Activated naive CD4-positive, alpha-beta T cell treated with Interleukin-2 at 50 U/mL for 16 hours (primary cell): ENCODE measurements at places on chromosomes 6 and 20.

DNA sequence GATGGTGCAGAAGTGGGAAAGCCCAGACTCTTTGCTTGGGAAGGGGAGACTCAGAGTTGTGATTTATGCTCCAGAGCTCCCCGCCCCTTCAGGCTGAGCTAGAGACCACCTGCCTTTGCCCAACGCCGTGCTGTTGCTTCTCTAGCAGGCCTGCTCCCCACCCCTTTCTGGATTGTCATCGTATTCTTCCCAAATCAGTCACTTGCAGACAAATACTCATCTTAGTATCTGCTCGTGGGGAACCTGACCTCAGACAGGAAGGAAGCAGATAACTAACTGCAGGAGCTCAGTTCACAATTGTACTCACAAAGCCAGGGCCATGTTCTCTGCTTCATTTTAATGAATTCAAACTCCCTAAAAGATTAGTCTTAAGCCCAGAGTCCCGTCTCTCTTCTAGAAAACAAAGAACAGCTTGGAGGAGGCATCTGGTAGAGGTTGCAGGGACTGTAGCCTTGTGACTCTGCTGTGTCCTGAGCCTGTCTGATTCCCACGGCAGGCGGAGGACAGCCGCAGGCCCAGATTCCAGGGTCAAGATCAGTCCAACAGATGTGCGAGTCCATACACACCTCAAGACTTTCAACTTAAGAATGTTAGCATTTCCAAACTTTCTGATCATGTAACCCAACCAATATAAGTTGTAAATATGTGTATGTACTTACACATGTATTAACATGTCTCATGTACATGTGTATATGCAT is 57.2 kb upstream of the GGTLC1 start:
- no peak for DNase-seq

GRCh38 chr20:44819936-44820335 is 9.6 kb upstream of the RIMS4 start:
- no peak for DNase-seq

GRCh38 chr20:916125-916799 is at the start of gene ANGPT4:
ANGPT4 (minus strand) TSS chr20:916334; CDS start chr20:916214, 120 bp downstream.
- no peak for DNase-seq

GRCh38 chr6:100856146-100856545 is 25.0 kb downstream of the ASCC3 start:
- DNase-seq: no peak

- no peak for DNase-seq
Measured at GRCh38 chr6:19303383-19303782, 533.8 kb upstream of the ID4 start.

DNA sequence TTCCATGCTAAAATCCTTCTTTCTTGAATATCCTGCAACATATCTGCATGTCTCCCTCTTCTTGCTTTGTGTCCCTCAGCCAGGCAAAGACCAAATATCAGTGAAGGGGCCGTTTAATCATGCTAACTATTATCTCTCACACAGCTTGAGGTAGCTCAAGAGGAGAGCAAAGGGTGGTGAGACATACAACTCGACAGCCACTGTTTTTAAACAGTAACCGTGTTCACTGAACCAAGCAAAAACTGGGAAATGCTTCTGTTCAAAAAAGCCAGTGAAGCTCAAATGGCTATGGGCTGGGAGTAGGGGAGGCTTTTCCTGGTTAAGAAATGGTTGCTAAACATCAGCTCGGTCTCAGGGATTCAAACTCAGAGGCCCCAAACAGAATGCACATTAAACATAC is 83.4 kb downstream of the MAP7 start:
- DNase-seq: no peak

DNA sequence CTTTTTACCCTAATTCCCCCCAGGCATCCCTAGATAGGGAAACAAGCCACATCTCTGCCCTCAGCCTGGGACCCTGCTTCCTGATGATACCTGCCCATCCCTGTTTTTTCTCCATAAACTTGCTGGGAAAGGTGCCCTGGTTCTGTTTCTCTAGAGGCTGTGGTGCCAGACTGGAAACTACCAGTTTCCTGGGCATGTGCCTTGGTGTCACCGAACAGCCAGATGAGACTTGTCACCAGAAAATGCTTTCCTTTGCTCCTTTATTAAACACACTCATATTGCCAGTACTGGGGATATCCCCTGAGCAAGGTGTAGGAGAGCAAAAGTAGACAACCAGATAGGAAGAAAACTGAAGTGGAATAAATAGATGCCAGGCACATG is 16.8 kb downstream of the SRSF3 start:
- no peak for DNase-seq

DNA sequence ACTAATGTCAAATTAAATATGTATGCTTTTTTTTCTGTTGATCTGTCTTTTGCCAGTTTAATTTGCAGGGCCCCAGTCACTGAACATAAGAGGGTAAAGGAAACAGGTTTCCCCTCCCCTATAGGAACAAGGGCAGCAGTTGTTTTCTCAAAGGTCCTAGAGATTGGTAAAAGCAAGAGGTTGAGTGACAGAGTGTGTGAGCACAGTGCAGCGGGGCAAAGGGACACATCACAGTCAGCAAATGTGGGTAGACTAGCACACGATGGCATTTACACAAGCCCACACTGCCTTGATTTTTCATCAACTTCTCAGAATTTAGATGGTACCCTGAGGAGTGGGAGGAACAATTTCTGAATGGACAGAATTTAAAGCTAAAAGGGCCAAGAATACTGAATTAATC is 138.7 kb upstream of the MYLIP start:
- no peak for DNase-seq

DNA sequence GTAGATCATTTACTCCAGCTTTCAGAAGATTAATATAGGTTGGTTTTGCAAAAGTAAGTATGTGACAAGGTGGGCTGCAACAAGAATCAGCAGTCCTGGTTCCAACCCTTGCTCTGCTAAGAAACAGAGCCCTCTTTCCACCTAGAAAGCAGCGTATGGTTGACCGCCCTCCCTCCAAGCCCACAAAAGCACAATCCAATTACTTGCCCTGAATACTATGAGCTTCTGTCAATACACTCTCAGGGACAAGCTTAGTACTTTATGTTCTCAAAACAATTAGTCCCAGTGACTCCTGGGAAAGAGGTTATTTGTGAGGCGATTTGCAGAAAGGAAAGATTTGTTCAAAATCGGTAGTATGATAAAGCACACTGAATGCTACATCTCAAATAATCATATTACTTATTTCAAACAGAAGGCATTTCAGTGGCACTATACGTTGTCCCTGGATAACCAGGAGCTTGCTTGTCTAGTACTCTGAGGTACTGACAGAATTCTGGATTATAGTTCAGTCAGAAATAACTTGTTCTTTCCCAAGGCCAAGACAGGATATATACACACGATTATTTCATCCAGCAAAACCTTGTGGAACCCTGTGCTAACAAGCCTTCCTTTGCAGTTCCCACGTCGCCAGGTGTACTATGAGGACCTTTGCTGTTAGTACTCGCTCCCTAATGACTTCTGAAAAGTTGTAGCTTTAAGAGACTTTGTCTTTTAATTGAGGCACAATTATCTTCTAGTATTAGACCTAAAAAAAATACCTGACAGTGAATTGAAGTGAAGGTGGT is 96.9 kb upstream of the ADTRP start:
- DNase-seq: no peak

GRCh38 chr6:38281126-38281525 is 358.6 kb downstream of the BTBD9 start:
- DNase-seq: no peak

DNA sequence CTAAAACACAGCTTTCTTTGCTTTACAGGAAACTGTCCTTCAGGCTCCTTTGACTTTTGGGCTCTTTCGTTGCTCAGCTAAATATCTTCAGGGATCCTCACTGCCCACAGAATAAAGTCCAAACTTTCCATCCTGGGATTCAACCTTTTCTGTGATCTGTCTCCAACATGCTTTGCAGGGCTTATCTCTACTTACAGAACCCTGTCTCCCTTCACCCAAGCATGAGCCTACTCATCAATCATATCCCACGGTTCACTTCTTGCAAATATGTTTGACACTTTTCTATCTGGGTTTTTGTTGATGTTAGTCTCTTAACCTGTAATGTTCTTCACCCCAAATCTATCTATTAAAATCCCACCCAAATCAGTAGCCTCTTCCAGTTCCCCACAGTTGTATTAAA is 327.3 kb upstream of the RNF24 start:
- DNase-seq: no peak

DNA sequence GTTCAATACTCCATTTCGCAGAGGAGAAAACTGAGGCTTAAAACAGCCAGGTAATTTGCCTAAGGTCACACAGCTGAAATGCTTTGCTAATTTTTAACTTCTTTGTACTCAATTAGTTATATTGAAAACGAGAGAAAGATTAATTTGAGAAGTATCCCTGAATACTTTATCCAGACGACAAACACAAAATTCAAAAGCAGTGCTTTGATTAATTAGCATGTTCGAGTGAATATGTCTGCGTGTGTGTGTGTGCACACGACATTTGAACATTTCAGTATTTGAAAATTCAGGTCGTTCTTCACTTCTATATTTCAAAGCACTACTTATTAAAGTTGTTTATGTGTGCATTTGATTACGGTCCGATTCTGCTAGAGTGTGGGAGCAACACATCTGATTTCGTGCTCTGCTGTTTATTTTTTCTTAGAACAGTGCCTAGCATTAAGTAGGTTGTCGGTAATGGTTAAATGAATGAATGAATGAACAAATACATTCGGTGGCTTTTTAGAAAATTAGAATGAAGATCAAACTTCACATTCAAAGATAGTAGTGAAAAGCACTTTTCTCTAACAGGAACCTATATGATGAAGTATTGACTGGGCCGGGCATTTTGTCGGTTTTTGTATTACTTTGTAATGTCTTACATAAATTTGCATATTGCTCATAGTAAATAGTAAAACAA is 36.9 kb upstream of the SYNCRIP start:
- no peak for DNase-seq
